ENCODE measurements at places on chromosomes 3 and 15.

DNA sequence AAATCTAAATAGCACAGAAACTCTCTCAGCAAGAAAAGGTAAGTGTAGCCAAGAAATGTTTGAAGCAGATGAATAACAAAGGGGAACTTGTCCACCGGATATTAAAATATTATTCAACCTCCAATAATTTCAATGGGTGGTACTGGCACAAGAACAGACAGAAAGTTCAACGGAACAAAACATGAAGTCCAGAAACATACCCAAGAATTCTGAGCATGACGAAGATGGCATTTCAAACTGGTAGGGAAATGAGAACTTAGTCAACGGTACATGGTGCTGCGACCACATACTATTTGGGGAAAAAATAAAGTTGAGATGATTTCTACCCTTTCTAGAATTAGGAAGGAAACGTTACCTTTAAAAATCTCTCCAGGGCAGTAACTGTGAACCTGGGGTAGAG, 5.5 kb downstream of the CHSY1 start:
- peak overlapping the region; percentile 64 for H3K4me3 ChIP-seq
- H3K36me3 ChIP-seq = no peaks in the 10 kb centered on the region
- no peak for DNase-seq
- H3K4me1 ChIP-seq = peaks cover 86% of the 10 kb centered on the region
- no peaks in the 10 kb centered on the region for H3K27me3 ChIP-seq

- no peak for DNase-seq
- peaks cover 38% of the 10 kb centered on the region for H3K4me1 ChIP-seq
- no peaks in the 10 kb centered on the region for H3K27me3 ChIP-seq
- H3K27ac ChIP-seq = peak overlapping the region; percentile 98
- peaks cover 61% of the 10 kb centered on the region for H3K36me3 ChIP-seq
These were observed 596 bp downstream of the BTD start for GRCh38 chr3:15602146-15602536.

DNA sequence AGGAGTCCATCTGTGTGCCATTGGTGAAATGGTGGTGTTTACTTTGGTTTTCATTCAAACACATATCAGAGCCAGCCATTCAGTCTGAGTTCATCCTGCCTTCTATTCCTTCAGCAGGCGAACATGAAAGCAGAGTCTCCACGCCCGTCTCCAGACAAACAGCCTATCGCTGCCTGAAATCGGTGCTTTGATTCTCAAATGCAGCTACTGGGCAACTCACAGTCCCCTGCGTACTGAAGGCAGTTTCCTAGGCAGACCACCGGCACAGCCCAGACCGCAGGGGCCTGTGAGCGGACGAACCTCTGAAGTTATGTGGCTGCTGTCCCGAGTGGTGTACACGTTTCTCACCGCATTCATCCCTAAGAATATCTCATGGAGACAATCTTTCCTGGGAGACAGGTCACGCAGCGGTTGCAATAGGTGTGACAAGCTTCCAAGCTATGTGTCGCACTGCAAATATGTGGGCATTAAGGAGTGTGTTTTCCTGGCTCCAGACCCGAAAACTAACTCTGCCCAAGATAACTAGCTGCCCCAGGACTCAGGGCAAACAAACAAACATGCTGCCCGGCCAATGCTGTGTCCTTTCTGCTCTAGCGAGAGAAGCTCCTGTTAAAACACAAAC, 16.9 kb upstream of the RYR3 start:
- no peak for DNase-seq
- no peaks in the 10 kb centered on the region for H3K36me3 ChIP-seq
- H3K27me3 ChIP-seq = peaks cover 5% of the 10 kb centered on the region

- H3K27ac ChIP-seq = no peak overlapping the region
- H3K4me3 ChIP-seq = no peak overlapping the region
- peaks cover 18% of the 10 kb centered on the region for H3K4me1 ChIP-seq
- H3K36me3 ChIP-seq = no peaks in the 10 kb centered on the region
- no peak for DNase-seq
These were observed 99.0 kb upstream of the MEF2A start for GRCh38 chr15:99466701-99467337.

DNA sequence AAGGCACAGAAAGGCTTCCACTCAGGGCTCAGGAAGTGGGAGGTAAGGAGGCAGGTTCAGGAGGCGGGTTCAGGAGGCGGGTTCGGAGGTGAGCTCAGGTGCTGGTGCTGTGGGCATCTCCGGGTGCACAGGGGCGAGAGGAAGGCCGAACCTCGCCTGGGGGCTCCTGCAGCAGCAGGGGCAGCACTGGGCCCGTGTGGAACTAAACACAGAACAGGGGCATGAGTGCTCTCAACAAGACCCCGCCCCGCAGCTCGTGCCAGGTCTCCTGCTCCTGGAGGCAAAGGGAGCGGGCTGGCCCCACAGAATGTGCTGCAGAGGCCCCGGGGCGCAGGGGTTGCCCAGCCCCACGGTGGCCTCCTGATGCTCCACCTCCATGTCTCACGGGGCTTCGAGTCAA, 13.7 kb downstream of the ZDHHC19 start:
- H3K36me3 ChIP-seq = no peaks in the 10 kb centered on the region
- H3K4me3 ChIP-seq = no peak overlapping the region
- H3K27me3 ChIP-seq = no peaks in the 10 kb centered on the region
- DNase-seq = no peak

DNA sequence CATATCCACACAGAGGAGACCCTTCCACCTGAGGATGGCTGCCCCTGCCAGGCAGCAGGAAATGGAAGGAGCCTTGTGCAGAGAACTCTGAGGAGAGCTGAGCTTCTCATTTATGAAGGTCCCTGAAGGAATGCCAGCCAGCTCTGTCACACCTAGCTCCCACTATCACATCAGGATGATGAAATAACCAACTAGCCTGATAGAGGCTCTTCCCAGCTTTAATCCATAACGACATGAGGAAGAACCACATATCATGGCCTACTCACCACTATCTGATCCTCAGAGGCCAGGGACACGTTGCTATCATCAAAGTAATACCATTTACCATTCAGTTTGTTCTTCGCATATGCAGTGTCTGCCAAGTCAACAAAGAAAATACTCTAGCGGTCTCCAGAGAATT, 1.5 kb upstream of the C3orf62 start:
- no peaks in the 10 kb centered on the region for H3K27me3 ChIP-seq
- peak overlapping the region; percentile 92 for H3K27ac ChIP-seq
- no peak overlapping the region for H3K4me3 ChIP-seq
- no peak for DNase-seq

DNA sequence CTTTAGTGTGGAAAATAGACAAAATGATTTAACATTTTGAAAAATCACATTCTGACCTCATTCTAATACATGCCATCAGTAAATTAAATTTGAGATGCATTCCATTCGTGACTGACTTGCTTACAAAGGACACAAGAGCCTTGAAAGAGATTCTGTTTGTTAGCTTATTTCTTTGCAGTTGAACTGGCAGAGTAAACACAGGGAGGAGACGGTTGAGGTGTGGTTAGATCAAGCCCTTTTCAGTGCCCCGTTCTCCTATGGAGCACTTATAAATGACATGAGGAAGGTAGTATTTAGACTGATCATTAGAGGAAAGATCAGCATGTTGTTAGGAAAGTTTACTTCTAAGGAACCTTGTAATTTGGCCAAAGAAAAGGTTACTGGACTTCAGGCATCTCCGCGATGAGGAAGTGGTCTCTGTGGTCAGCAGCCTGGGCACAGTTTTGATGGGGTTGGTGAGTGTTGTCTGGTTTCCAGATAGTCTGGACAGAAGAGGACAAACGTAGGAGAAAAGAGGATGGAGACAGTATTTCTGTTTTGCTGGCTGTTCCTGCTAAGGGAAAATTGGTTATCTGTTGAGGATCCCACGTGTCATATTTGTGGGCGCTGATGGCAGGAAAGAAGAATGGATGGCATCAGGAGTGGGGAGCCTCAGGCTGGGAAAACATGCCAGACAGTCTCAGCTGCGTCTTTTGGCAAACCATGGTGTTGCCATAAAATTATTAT, 328.9 kb upstream of the TBL1XR1 start:
- H3K27me3 ChIP-seq = no peaks in the 10 kb centered on the region
- H3K36me3 ChIP-seq = no peaks in the 10 kb centered on the region
- peaks cover 2% of the 10 kb centered on the region for H3K4me1 ChIP-seq
- H3K27ac ChIP-seq = no peak overlapping the region

- H3K27ac ChIP-seq = no peak overlapping the region
- no peak overlapping the region for H3K4me3 ChIP-seq
- no peaks in the 10 kb centered on the region for H3K4me1 ChIP-seq
- no peaks in the 10 kb centered on the region for H3K27me3 ChIP-seq
These were observed 28.0 kb downstream of the RAD51 start for GRCh38 chr15:40722934-40723333.

- no peak for DNase-seq
- no peak overlapping the region for H3K27ac ChIP-seq
- H3K36me3 ChIP-seq = no peaks in the 10 kb centered on the region
- H3K4me3 ChIP-seq = no peak overlapping the region
These were observed 213.0 kb downstream of the SSR3 start for GRCh38 chr3:156341831-156342416.

- H3K4me3 ChIP-seq = peak overlapping the region; percentile 71
- no peak for DNase-seq
- peaks cover 19% of the 10 kb centered on the region for H3K4me1 ChIP-seq
- H3K27me3 ChIP-seq = no peaks in the 10 kb centered on the region
These were observed 771 bp downstream of the RARRES1 start for GRCh38 chr3:158731486-158731885.

- no peaks in the 10 kb centered on the region for H3K27me3 ChIP-seq
- H3K4me3 ChIP-seq = no peak overlapping the region
- peaks cover 1% of the 10 kb centered on the region for H3K36me3 ChIP-seq
- no peak overlapping the region for H3K27ac ChIP-seq
- peaks cover 1% of the 10 kb centered on the region for H3K4me1 ChIP-seq
These were observed 457.6 kb downstream of the PDCD6IP start for GRCh38 chr3:34256021-34256420.

- H3K27ac ChIP-seq = no peak overlapping the region
- DNase-seq = no peak
- H3K36me3 ChIP-seq = no peaks in the 10 kb centered on the region
- H3K4me1 ChIP-seq = no peaks in the 10 kb centered on the region
These were observed 41.6 kb upstream of the GALNT15 start for GRCh38 chr3:16132928-16133327.

- no peak overlapping the region for H3K27ac ChIP-seq
- no peaks in the 10 kb centered on the region for H3K27me3 ChIP-seq
- H3K4me1 ChIP-seq = peaks cover 14% of the 10 kb centered on the region
- DNase-seq = no peak
These were observed 270.4 kb downstream of the SUCLG2 start for GRCh38 chr3:67384016-67384415.

DNA sequence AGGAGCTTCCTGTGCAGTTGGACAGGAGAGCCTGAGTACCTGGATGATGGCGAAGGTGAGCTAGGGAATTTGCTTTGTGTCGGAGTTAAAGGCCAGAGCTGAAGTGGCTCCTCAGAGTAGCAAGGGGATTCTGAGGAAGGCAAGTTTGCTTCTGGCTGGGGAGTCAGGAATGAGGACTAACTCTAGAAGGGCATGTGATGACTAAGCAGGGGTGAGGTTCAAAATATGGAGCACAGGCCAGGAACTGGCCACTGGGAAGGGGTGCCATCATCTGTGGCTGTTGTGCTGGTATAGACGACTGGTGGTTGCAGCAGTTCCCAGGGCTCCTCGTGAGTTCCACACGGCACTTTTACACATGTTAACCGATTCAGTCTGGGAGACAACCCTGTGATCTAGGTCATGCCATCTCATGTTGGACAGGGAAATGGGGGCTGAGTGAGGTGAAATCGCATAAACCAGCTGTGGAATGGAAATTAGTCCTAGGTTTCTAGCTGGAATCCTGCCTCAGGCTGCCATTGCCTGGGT, 100.8 kb downstream of the EEFSEC start:
- H3K27me3 ChIP-seq = no peaks in the 10 kb centered on the region
- DNase-seq = no peak
- no peak overlapping the region for H3K27ac ChIP-seq

DNA sequence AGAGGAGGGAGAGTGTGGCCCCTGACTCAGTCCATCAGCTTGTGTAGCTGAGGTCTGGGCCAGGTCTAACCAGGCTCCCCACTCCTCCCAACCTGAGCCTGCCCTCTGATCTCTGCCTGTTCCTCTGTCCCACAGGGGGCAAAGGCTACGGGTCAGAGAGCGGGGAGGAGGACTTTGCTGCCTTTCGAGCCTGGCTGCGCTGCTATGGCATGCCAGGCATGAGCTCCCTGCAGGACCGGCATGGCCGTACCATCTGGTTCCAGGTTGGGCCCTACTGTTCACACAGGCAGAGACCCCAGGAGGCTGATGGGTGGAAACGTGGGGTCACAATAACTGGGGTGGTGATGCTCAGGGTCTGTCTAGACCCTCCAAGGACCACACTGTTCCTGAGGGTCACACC, 6.8 kb downstream of the NEIL1 start:
- peaks cover 24% of the 10 kb centered on the region for H3K36me3 ChIP-seq
- peaks cover 28% of the 10 kb centered on the region for H3K4me1 ChIP-seq
- H3K27ac ChIP-seq = no peak overlapping the region
- no peak for DNase-seq
- H3K4me3 ChIP-seq = no peak overlapping the region
- peaks cover 1% of the 10 kb centered on the region for H3K27me3 ChIP-seq

GRCh38 chr3:72535772-72536171, 312.5 kb downstream of the SHQ1 start:
- H3K36me3 ChIP-seq = no peaks in the 10 kb centered on the region
- peaks cover 5% of the 10 kb centered on the region for H3K27me3 ChIP-seq
- no peak for DNase-seq
- no peak overlapping the region for H3K4me3 ChIP-seq
- peaks cover 22% of the 10 kb centered on the region for H3K4me1 ChIP-seq
- H3K27ac ChIP-seq = no peak overlapping the region

- no peak overlapping the region for H3K27ac ChIP-seq
- no peak overlapping the region for H3K4me3 ChIP-seq
- no peaks in the 10 kb centered on the region for H3K4me1 ChIP-seq
- no peaks in the 10 kb centered on the region for H3K36me3 ChIP-seq
These were observed 154.2 kb upstream of the LINGO1 start for GRCh38 chr15:77786956-77787355.

DNA sequence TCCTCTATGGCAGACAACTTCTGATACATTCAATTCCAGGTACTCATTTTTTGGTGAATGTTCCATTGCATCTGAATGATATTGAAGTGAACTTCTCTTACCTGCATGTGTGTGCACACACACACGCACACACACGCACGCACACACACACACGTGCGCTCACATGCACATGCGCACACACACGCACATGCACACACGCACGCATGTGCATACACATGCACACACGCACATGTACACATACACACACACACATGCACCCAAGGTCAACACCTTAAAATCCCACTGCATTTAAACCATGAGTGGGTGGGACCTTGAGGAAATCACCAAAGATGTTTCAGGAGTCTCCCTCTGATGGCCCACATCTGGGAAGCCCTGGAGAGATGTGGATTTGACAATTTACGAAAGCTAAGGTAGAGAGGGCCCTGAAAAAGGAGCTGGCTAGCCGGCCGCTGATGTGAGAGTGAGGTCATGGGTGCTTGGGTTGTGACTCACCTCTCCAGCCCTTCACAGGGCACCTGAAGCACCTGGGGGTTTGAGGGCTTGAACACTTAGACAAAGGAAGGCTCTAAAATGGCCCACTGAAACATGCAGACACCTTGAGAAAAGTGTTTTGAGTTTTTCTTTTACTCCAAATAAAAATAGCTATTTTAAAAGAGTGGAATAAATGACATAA, 269.1 kb upstream of the LRRFIP2 start:
- no peaks in the 10 kb centered on the region for H3K4me1 ChIP-seq
- no peak for DNase-seq
- H3K4me3 ChIP-seq = no peak overlapping the region

- no peak overlapping the region for H3K27ac ChIP-seq
- no peaks in the 10 kb centered on the region for H3K36me3 ChIP-seq
These were observed 2.0 kb downstream of the EPHB3 start for GRCh38 chr3:184563561-184563925.

Measured in activated B cell treated with CpG ODN at 0.5 μM for 24 hours (primary cell).